ENCODE measurements at places on chromosomes 2 and 18.

GRCh38 chr2:486371-486770, 190.8 kb downstream of the TMEM18 start:
- no peak for DNase-seq

DNA sequence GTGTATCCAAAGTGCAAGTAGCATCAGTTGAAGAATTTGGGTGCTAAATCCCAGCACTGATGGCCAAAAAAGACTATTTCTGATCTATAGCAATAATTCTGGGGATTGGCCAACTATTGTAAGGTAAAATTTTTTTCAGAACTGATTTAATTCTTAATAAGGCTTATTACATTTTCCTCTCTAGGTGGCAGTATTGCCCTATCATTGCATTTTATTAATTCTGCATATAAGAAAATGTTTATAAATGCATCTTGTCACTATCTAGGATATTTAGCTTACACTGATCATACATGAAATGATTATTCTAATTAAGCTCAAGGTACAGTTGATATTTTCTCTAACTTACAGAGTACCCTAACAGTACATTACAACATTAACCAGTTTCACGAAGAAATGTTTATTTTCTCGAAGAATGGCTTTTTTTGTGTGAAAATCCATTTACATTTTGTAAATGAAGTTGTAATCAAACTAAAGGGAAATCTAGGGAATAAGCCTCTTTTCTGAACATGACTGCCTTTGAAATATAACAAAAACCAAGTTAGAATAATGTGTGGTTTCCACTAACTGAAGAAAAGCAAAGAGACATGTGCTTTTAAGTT, 11.0 kb downstream of the TTN start:
- DNase-seq, result no peak

DNA sequence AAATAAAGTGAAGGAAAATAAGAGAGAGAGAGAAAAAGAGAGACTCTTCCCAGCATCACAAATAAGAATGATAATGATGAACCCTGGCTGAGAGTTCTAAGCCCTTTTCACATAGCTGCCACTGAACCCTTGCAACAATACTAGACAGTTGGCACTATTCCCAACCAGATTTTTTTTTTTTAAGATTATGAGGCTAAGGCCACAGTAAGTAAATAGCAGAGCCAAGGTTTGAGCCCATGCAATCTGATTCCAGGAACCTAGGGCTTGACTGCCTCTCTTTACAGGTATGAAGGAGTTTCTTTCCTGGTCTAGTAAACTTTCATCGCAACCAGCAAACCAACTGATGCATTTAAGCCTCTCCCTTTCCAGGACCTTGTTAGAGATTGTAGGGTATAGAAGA, 424.6 kb downstream of the NCKAP5 start:
- no peak for DNase-seq

DNA sequence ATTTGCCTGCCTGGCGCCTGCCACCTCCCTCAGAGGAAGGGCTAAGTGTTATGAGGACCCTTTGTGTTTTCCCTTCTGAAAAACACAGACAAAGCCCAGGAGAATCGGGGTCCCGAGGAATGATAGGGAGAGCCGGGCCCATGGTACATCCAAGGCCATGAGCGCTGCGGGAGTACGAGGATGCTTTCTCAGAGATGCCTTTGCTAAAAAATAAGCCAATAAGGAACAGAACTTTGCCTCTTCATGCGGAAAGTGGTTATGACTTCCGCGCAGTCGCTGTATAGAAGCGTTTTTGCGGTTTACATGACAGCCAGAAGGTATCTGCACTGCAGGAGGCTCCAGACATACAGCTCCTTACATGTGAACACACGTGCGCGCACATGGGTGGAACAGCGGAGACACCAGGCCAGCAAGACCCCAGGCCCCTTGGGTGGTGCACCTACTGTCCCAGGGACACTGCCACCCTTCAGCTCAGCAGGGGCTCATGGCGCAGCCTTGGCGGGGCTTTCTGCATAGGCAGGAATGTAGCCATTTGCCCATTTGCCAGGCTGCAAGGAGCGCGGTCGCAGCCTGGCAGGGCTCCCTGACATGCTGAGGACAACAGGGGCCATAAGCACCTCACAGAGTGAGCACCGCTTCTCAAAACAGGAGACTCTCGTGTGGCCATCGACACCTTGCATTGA, 252.4 kb upstream of the SALL3 start:
- DNase-seq, result no peak

DNA sequence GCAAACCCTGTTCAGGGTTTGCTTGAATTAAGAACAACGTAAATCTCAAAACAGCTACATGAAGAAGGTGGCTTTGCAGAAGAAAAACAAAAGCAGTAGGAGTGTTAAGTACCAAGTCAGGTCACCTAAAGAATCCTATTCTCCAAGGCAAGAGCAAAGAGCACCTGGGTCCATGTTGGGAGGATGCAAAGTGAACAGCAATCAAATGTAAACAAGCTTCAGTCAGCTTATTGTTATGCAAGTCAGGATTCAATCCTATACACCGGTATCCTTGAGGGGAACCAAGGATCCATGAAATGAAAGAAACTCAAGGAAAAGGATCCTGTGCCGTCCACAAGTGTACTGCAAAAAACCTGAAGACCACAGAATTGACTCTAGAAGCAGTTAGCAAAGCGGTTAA, 261.0 kb upstream of the DDX18 start:
- no peak for DNase-seq

Measured in activated T-cell treated with anti-CD3 and anti-CD28 coated beads, Interleukin-2, amount 50 U/mL, for 48 hours (primary cell).